ENCODE measurements at places on chromosomes 12 and 14.

GRCh38 chr12:106251631-106252455 lies 4.0 kb upstream of the CKAP4 start:
- DNase-seq = no peak

DNA sequence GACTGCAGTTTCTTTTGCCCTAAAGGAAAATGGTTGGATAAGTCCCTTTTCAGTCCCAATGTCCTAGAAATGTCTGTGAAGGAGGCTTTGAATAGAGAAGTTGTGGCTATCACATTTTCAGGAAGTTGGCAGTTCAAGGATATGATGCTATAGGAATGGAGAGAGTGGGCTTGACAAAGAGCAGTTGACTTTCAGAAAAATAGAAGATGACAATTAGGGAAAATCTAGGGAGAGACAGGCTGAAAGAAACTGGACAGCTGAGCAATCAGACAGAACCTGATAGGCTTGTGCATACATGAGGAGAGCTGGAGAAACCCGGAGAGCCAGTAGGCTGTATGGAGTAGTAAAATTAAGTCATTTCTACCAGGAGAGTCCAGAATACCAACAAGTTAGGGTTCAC lies 50.5 kb downstream of the LMNTD1 start:
- DNase-seq = no peak

GRCh38 chr14:33435911-33436689 lies 497.4 kb downstream of the NPAS3 start:
- no peak for DNase-seq

GRCh38 chr12:26153421-26154154 lies 28.8 kb upstream of the BHLHE41 start:
- no peak for DNase-seq

- DNase-seq = no peak
These were observed 80.7 kb downstream of the GRIN2B start for GRCh38 chr12:13900718-13901117.

- no peak for DNase-seq
These were observed 27.9 kb upstream of the GOLGA3 start for GRCh38 chr12:132856581-132856980.

DNA sequence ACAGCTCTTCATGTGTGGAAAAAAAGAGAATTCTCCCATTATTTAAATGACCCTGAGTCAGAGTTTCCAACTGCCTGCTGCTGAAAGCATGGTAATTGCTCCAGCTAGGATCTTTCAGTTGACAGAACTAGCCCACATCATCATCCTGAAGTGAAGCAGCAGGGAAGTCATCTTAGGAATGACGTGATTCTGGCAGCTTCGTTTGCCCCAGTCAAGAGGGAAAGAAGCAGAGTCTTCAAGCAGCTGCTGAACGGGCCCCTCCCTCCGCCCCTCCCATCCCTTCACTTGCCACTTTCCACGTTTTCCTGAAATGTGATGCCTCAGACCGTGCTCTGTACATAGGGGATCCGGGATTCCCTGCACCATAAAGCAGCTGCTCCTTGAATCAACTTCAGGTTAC lies 455.0 kb upstream of the TMEM132C start:
- no peak for DNase-seq

DNA sequence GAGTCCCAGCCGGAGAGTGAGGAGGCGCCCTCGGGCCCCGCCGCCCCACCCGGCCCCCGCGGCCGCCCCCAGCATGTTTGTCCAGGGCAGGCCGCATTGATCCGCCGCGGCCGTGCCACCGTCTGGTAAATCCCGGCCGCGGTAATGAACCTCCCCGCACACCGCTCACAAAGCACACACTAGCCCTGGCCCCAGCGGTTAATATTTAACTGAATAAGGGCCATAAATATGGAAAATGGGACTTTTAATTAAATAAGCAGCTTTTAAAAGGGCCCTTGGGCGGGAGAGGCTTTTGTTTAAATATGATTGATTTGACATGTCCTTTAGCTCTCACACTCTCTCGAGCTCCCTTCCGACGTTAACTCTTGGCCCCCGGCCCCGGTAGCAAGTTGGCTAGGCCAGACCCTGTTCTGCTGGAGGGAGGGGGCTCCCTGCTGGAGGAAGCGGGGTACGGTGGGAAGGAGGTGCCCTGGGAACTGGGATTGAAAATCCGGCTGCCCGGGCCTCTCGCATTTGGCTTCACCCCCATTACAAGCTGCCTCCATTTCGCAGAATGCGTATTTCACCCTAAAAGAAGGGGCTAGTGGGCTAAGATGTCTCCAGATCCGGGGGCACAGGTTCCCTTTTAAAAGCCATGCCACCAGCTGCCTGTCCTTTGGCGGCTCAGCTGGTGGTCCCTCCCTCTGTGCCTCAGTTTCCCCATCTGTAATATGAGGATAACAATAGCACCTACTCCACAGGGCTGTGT lies 199.8 kb downstream of the RBM19 start:
- DNase-seq = no peak
